Fibroblast of lung (primary cell): ENCODE measurements at places on chromosomes 5 and 9. TPM values are rescaled to one million over a fixed set of nuclear protein-coding genes. Genes with fewer than 3 reads are reported as not detected.

SH2D3C gene
- 0.26 TPM in 1 of 2 replicates, not detected in the other for total RNA-seq

STXBP1 gene
- 19.8 and 36.0 TPM in 2 replicates for total RNA-seq

- no peak overlapping the region for H3K4me3 ChIP-seq
- no peaks in the 10 kb centered on the region for H3K27me3 ChIP-seq
- no peaks in the 10 kb centered on the region for H3K36me3 ChIP-seq
- no peaks in the 10 kb centered on the region for H3K4me1 ChIP-seq
- no peak for DNase-seq
Observed at GRCh38 chr9:103474156-103474555, 479.0 kb downstream of the CYLC2 start.

GRCh38 chr5:171483551-171484135, 64.2 kb downstream of the FGF18 start:
- DNase-seq, result peak; percentile 94
- H3K36me3 ChIP-seq, result no peaks in the 10 kb centered on the region
- H3K4me1 ChIP-seq, result peaks cover 2% of the 10 kb centered on the region
- peaks cover 7% of the 10 kb centered on the region for H3K27me3 ChIP-seq
- no peak overlapping the region for H3K4me3 ChIP-seq

- H3K27me3 ChIP-seq, result no peaks in the 10 kb centered on the region
- H3K27ac ChIP-seq, result peak overlapping the region; percentile 59
- peaks cover 12% of the 10 kb centered on the region for H3K4me1 ChIP-seq
- H3K36me3 ChIP-seq, result no peaks in the 10 kb centered on the region
Observed at GRCh38 chr5:72388646-72389045, 68.5 kb downstream of the PTCD2 start.

DNA sequence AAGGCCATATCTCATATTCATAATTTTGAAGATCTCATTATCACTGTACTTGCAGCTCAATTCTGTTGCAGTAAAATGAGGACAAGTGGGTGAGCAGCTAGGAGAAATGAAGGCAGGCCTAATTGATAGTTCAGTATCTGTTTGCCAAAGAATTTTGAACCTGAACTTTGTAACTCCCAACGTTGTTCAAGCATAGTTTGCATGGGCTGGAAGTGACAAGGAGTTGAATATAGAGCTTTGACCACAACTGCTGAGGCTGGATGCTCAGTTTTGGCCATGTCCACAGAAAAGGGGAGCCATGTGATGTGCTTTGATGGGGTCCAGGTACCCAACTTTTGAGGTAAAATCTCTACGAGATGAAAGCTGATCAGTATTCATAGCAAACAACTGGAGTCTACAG, 177.5 kb downstream of the NXNL2 start:
- H3K4me1 ChIP-seq, result no peaks in the 10 kb centered on the region
- H3K27me3 ChIP-seq, result no peaks in the 10 kb centered on the region
- no peak for DNase-seq
- H3K4me3 ChIP-seq, result no peak overlapping the region

GRCh38 chr9:13078164-13078563, 201.3 kb downstream of the MPDZ start:
- no peaks in the 10 kb centered on the region for H3K27me3 ChIP-seq
- H3K4me1 ChIP-seq, result no peaks in the 10 kb centered on the region
- H3K36me3 ChIP-seq, result no peaks in the 10 kb centered on the region
- no peak for DNase-seq

GRCh38 chr9:129750013-129750638, 2.7 kb downstream of the PTGES start:
- peak; percentile 71 for DNase-seq
- no peak overlapping the region for H3K27ac ChIP-seq
- H3K4me1 ChIP-seq, result peaks cover 19% of the 10 kb centered on the region

DNA sequence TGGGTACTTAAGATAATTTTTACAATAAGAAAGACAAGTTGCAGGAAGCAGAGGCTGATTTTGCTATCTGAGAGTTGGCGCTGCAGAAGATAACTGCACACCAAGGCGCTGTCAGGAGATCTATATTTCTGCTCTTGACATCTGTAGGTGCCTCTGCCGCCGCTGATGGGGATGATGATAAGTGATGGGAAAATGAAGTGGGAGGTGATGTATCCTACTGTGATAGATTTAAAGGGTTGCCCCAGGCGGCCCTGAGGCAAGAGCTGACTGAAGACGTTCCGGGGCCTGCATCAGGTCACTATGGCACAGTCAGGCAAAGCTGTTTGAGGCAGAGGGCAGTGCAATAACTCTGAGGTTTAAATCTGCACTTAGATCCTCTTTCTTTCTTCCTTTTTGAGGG, 78.1 kb downstream of the SNCAIP start:
- DNase-seq, result no peak
- no peak overlapping the region for H3K4me3 ChIP-seq
- no peak overlapping the region for H3K27ac ChIP-seq
- no peaks in the 10 kb centered on the region for H3K36me3 ChIP-seq
- no peaks in the 10 kb centered on the region for H3K27me3 ChIP-seq

DNA sequence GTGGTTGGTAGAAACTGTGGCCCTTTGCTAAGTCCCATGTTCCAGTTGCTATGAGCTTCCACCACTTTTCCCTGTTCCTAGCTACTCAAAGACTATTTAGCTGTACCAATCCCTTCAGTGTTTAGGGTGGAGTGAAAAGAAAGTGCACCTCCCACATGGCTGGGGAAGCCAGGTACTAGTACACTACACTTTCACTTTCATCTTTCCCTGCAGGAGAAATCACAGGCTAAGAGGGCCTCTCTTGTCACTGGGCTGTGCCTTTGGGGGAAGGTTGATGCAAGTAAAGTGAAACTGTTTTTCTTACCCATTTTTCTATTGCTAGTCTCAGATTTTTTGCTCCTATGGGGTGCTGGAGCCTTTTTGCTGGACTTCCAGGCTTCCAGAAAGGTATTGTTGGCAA, 33.5 kb upstream of the CKS2 start:
- H3K36me3 ChIP-seq, result no peaks in the 10 kb centered on the region
- no peaks in the 10 kb centered on the region for H3K4me1 ChIP-seq
- no peak overlapping the region for H3K27ac ChIP-seq
- DNase-seq, result peak; percentile 10

DNA sequence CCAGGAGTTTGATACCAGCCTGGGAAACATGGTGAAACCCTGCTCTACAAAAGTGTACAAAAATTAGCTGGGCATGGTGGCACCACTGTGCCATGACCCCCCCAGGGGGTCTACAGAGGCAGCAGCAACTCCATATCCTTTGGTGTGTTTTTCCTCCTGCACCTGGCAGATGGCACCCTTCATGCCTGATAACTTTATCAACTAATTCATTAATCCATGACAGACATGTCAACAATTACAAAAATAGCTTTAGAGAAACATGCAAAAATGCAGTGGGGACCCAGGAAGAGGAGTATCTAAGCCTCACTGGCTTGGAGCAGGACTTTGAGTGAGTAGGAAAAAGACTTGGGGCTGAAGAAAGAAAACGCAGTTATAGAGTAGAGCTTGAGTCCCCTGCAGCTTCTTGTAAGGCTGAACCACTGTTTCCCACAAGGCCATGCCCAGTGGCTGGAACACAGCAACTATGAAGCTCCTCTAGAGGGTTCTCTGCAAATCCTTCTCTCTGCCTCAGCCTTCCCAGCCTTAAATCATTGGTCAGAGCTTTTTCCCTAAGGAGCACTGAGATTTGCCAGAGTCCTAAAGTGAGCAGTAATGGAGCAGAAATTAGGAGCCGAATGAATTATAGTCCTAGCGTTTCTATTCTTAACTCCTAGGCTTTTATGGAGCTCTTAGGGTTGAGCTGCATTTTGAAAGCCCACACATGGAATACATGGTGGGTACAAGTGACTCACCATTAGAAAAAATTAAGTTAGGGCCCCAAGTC, 25.5 kb upstream of the B4GALT1 start:
- peaks cover 7% of the 10 kb centered on the region for H3K27me3 ChIP-seq
- DNase-seq, result no peak
- no peaks in the 10 kb centered on the region for H3K36me3 ChIP-seq
- H3K4me3 ChIP-seq, result no peak overlapping the region

NELFB gene
- 40.6 and 50.0 TPM in 2 replicates for total RNA-seq

PCDHB4 gene
- 0.50 and 0.51 TPM in 2 replicates for total RNA-seq

GRCh38 chr5:66074901-66075300, 69.2 kb upstream of the SREK1 start:
- no peak for DNase-seq
- H3K27me3 ChIP-seq, result no peaks in the 10 kb centered on the region
- no peak overlapping the region for H3K27ac ChIP-seq
- no peak overlapping the region for H3K4me3 ChIP-seq

GRIN1 gene
- total RNA-seq, result under 0.01 TPM in 1 of 2 replicates, not detected in the other

GRCh38 chr9:69985971-69986370, 57.7 kb upstream of the MAMDC2 start:
- no peaks in the 10 kb centered on the region for H3K36me3 ChIP-seq
- peak; percentile 59 for DNase-seq
- peaks cover 12% of the 10 kb centered on the region for H3K4me1 ChIP-seq
- no peaks in the 10 kb centered on the region for H3K27me3 ChIP-seq
- H3K27ac ChIP-seq, result no peak overlapping the region
- no peak overlapping the region for H3K4me3 ChIP-seq

SLC36A2 gene
- not detected in 2 replicates for total RNA-seq

DNA sequence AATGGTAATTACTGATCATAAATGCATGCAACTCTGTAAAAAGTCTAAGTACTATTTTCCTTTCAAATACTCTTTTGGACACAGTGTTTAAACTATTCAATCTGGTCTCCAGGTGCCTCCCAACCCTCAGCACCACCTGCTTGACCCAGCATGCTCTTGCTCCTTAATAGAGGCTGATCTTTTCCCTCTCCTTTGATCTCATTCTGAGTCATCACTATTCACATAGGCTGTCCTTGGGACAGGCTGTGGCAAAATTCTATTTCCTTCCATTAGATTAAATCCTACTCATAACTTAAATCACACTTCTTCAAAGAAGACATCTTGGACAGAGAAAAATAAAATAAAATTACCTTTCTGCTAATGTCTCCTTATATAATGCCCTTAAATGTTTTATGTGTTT, 199.4 kb upstream of the ST8SIA4 start:
- H3K36me3 ChIP-seq, result no peaks in the 10 kb centered on the region
- no peak for DNase-seq
- H3K27me3 ChIP-seq, result no peaks in the 10 kb centered on the region
- no peak overlapping the region for H3K27ac ChIP-seq

PLAC8L1 gene
- not detected in 2 replicates for total RNA-seq

DMRT3 gene
- total RNA-seq, result not detected in 2 replicates

GRCh38 chr9:113155911-113156588, 5.2 kb downstream of the SLC31A2 start:
- peaks cover 2% of the 10 kb centered on the region for H3K36me3 ChIP-seq
- H3K27ac ChIP-seq, result no peak overlapping the region
- no peak overlapping the region for H3K4me3 ChIP-seq
- H3K4me1 ChIP-seq, result peaks cover 5% of the 10 kb centered on the region

C9orf40 gene
- total RNA-seq, result 3.3 and 4.5 TPM in 2 replicates

SLC4A9 gene
- not detected in 2 replicates for total RNA-seq

GRCh38 chr5:359301-359897, 37.9 kb downstream of the AHRR start:
- no peaks in the 10 kb centered on the region for H3K27me3 ChIP-seq
- H3K4me1 ChIP-seq, result no peaks in the 10 kb centered on the region
- peaks cover 19% of the 10 kb centered on the region for H3K36me3 ChIP-seq
- H3K4me3 ChIP-seq, result no peak overlapping the region

- no peak overlapping the region for H3K4me3 ChIP-seq
- peaks cover 11% of the 10 kb centered on the region for H3K4me1 ChIP-seq
- H3K36me3 ChIP-seq, result no peaks in the 10 kb centered on the region
- H3K27me3 ChIP-seq, result no peaks in the 10 kb centered on the region
Observed at GRCh38 chr5:74250304-74251102, 390.0 kb downstream of the ENC1 start.

DNA sequence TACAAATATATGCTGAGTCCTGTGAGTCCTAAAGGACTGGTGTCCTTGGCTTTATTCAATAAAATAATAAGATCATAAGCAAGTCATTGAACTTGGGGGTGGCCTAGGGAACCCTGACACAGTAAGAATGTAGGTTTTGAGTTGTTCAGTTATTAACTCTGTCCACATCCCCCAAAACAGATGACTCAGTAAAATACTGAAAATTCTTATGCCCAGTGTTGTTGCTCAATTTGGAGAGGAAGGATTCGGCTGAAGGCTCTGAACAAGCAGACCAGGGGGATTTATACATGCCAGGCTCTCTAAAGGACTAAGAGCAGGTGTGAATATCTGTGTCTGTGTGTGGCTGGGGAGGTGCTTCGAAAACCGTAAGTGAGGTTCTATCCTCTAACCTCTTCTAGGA, 173.7 kb downstream of the RMI1 start:
- no peak overlapping the region for H3K27ac ChIP-seq
- peak; percentile 61 for DNase-seq
- no peaks in the 10 kb centered on the region for H3K27me3 ChIP-seq
- H3K36me3 ChIP-seq, result no peaks in the 10 kb centered on the region

DNA sequence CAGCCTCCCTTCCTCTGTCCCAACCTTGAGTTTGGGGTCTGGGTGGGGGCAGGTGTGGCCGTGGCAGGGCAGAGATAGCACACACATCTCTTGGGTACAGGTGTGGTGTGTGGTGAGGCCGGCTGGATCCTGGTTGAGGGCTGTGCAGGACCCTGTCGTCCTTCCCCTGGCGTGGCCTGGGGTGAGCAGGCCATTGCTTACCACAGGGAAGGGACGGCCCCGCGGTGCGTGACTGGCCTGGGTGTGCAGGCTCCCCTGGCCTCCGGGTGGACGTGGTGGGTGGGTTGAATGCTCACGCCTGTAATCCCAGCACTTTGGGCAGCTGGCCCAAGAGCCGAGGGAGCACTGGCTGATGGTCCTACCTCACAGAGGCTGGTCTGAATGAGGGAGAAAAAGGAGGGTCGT, 1.2 kb downstream of the ARRDC1 start:
- peak overlapping the region; percentile 27 for H3K4me3 ChIP-seq
- H3K27ac ChIP-seq, result no peak overlapping the region
- H3K4me1 ChIP-seq, result peaks cover 8% of the 10 kb centered on the region

DNA sequence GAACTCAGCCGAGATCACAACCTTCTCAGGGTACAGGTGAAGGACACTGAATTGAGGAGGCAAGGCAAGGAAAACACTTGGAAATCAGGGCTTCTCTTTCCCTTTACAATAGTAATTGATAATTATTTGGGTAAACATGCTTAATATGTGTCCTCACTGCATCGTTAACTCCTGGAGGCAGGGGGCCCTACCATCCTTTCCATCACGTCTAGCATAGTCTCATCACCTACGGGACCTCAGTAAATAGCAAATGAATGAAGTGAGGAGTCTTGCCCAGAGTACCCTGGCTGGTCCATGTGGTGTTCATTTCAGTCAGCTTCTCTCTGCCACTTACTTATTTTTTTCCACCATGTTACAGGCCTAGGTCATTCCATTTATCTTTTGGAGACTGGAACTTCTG, 2.3 kb downstream of the F2RL1 start:
- DNase-seq, result no peak
- no peaks in the 10 kb centered on the region for H3K27me3 ChIP-seq
- H3K36me3 ChIP-seq, result no peaks in the 10 kb centered on the region
- no peak overlapping the region for H3K4me3 ChIP-seq

DNA sequence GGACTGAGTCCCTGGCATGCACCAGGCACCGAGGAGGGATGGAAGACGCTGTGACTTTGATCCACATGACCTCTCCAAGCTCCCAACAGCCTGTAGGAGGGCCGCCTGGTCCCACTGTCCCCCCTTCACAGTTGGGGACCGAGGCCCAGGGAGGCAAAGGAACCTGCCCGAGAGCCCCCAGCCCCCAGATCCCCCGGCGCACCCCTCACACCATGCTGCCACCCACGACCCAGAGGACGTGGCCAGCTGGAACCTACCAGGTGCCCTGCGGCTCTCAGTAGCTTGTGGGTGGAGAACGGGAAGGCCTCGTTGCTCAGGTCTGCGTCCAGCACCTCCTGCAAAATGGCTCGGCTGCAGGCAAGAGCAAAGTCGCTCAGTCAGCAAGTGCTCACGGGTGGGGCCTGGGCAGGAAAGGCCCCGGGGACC, 48.8 kb downstream of the DBH start:
- no peak for DNase-seq
- no peaks in the 10 kb centered on the region for H3K27me3 ChIP-seq
- peaks cover 6% of the 10 kb centered on the region for H3K4me1 ChIP-seq
- no peak overlapping the region for H3K27ac ChIP-seq
- no peak overlapping the region for H3K4me3 ChIP-seq
